Dermis microvascular lymphatic vessel endothelial cell (primary cell): ENCODE measurements at places on chromosomes 4 and X.

DNA sequence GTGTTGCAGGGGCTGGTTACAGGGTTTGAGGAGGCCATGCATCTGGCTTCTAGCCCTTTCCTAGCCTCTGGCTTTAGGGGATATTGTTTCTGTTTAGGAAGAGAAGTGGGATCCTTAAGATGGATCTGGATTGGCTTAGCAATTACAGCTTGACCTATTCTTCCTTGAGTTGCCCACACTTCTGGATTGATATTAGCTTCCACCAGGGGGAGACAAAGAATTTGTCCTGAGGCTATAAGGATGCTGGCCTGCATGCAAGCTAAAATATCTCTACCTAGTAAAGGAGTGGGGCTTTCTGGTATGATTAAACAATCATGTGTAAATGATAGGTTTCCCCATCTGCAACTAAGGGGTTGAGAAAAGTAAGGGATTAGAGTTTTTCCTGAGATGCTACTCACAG, 117.2 kb downstream of the TEX13C start:
- DNase-seq, result no peak

DNA sequence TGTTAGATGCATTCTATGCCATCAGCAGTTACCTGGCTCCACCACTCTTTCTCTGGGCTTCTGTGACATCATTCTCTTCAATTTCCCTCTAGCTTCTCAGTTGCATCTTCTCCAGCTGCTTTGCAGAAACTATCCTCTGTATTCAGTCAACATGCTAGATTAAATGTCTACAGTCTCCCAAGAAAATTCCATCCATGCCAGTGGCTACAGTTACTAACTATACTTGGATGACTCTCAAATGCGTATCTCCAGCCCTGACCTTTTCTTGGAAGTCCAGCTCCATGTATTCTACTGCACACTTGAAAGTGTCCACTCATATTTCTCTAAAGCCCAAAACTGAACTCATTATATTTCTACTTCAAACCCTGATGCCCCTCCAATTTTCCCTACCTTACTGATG, 232.3 kb upstream of the TENM3 start:
- DNase-seq, result no peak

DNA sequence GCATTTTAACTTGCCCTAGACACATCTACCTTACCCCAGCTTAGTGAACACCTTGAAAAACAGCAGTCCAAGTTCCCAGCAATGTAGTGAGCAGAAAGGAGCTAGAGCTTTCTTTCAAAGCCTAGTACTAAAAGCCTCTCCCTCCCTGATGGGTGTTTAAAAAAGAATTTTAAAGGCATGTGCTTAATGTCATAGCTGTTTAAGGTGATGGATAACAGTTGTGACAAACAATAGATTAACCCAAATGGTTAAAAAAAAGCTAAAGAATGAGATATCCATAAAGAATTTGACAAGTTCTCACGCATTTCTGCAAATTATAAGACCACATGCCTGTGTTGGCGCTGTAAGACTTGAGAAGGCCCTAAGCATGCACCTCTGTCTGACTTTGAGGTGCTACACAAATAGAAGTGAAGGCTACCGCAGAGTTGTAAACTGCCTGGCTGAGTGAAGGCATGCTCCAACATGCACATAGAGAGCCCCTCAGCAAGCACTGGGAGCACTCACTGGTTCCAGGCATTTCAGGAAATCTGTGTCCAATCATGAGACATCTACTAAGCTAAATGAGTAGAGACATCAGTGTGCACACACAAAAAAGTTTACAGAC, 94.0 kb downstream of the PHF8 start:
- no peak for DNase-seq

GRCh38 chrX:103495786-103496185, 23.5 kb downstream of the RAB40A start:
- DNase-seq, result no peak

- DNase-seq, result no peak
These were observed 345.8 kb upstream of the PPARGC1A start for GRCh38 chr4:24235618-24236017.

- DNase-seq, result no peak
These were observed 7.4 kb downstream of the PRPS2 start for GRCh38 chrX:12798601-12799000.

DNA sequence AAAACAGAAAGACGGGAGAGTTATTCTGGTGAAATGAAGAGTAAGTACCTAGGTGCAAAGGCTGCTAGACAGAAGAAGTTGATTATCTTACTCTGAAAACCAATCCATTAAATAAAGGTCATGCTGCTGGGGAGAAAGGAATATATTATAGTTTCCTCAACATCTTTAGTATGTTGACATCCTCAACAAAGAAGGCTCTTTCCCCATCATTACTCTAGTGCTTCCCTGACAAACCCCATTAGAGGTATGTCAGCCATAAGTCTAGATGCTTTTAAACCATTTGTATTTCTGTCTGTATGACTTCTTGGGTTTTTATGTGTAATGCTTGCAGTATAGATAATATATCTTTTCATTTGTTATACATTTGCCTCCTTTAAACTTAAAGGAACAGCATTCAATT, 75.9 kb downstream of the ADGRL3 start:
- DNase-seq, result no peak

DNA sequence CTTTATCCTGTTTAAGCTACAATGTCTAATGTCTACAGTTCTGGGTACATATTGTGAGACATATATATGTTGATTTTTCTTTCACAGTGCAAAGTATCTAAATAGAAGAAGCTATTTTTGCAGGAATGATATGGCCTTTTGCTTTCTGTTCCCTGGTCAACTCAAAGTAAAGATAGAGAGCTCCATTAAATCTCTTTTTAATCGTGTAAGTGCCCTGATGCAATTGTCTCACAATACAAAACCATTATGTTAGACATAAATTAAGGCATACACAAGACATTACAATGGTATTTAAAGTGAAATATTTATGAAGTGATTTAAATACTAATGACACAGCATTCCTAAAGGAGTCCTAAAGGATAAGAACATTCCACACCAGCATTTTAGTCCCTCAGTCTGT, 1559.7 kb upstream of the AGA start:
- no peak for DNase-seq

DNA sequence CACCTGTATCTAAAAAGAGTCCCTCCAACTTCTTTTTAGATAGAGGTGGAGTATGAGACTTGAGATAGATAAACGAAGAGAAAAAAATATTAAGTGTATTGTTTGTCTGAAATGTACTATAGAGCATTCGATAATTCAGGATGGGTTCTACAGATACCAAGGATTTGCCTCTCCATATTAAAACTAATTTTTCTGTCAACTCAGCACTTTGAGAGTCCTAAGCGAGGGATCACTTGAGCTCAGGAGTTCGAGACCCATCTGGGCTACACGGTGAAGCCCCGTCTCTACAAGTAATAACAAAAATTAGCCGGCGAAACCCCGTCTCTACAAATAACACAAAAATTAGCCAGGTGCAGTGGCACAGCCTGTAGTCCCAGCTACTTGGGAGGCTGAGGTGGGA, 1.5 kb downstream of the DNAAF6 start:
- no peak for DNase-seq

GRCh38 chr4:82380344-82380743, 6.6 kb upstream of the HNRNPD start:
- no peak for DNase-seq

DNA sequence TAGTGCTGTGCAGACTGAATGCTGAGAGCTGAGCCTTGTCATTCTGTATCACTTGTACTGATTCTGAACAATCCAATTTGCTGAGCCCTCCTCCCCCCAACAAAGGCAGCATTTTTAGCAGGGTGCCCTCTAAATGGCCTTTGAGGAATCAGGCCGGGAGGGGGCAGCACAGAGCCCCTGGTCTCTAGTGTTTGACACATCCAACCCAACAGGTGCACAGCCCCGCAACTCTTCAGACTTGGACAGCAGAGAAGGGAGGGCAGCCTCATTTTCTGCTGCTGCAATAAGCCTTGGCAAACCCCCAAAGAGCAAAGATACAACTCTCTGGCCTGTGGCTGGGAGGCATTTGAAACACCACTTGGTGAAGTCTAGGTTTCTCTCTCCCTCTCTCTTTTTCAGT, 3.4 kb downstream of the ATP1B4 start:
- no peak for DNase-seq

- no peak for DNase-seq
These were observed 65.3 kb upstream of the MYOZ2 start for GRCh38 chr4:119070301-119070700.

GRCh38 chrX:155086202-155086840, 15.0 kb downstream of the BRCC3 start:
- DNase-seq, result no peak

DNA sequence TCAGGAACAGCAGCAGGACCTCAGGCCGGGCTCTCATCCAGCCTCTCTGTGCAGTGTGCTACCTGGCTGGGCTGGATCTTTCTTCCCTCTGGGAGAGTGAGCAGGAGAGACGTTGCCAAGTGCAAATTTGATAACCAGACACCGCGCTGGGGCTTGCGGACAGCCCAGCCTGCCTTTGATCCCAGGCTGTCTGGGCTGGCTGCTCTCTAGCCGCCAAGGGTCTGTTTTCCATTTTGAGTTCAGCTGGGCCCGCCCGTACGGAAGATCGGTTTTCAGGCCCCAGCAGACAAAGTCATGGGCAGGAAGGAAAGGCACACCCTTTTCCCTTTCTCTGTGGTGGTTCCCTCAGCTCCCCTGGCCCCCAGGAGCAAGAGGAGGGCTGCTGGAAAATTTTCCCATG, 90.2 kb downstream of the CPZ start:
- no peak for DNase-seq

- DNase-seq, result no peak
These were observed 650.3 kb upstream of the ATOH1 start for GRCh38 chr4:93178279-93178678.
